Activated T-helper 1 cell treated with anti-CD3 and anti-CD28 coated beads, Interleukin-12 subunit alpha, Interleukin-12 subunit beta, Interleukin-2, Interleukin-4 antibody, amounts not matched to agents 30 ng/mL and 10 ng/mL and 1 ng/mL, durations not matched to agents 14 hours and 24 hours and 36 hours (primary cell): ENCODE measurements at places on chromosomes 7 and 10.

- no peak for DNase-seq
Measured at GRCh38 chr10:44476409-44477045, 91.6 kb upstream of the CXCL12 start.

GRCh38 chr10:25483999-25484398, 309.2 kb downstream of the GPR158 start:
- DNase-seq = no peak

- no peak for DNase-seq
Measured at GRCh38 chr7:105826143-105826542, 50.3 kb downstream of the ATXN7L1 start.

DNA sequence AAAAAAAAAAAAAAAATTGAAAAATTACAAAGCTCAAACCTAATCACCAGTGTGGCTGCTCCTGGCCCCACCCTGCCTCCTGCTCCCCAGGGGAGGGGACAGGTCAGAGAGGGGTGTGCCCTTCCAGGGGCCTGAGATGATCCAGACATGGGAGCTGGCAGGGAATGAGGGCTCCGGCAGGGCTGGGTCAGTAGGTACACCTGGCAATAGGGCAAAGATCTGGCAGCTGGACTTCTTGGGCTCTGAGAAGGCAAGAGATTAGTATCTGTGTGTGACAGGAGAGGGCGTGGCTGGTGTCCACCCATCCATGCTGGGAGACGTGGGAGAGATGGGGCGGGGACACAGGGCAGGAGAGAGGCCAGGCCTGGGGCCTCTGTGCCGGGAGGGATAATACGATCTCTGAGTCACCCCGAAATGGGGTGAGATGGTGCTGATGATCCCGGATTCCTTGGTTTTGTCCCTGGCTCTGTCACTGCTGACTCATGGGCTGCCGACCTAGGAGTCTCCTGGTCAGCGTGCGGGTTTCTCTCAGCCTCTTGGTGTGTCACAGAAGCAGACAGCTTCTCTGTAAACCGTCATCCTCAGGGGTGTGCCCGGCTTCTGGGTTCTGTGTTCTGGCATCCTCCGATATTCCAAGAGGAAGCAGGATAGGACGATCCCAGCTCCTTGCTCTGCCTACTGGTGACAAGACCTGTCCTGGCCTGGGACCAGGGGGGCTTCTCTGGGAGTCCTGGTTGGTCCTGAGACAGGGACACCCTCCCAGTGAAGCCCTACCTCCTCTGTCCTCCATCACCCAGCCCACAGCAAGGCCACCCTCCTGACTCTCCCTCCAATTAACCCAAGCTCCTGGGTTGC, 8.2 kb upstream of the CLDN4 start:
- no peak for DNase-seq

DNA sequence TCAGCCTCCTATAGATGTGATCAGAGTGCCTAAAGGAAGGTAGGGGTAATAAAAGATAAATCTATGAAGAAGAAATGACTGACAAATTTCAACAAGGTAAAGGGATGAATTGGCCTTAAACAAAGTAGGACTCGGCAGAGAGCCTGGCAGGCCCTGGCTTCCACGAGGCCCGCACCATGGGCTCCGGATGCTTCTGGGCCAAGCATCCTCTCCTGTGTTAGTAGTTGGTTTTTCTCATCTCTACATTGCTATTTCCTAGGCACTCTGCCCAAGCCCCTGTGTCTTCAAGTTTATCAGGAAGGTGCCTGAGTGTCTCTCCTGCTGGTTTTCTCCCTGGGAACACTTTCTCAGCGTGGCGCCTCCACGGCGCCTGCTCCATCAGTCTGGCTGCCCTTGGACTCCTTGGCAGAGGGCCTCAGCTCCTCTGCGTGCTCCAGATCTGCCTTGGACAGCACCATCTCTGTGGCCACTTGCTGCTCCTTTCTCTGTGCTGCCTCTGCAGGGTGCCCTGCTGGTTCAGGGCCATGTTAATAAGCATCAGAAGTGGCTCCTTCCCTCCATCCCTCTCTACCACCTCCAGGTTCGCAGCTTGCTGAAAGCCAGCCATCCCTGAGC, 413.3 kb upstream of the DPP6 start:
- DNase-seq = no peak

GRCh38 chr7:27351786-27352185, 109.2 kb downstream of the EVX1 start:
- DNase-seq = no peak

DNA sequence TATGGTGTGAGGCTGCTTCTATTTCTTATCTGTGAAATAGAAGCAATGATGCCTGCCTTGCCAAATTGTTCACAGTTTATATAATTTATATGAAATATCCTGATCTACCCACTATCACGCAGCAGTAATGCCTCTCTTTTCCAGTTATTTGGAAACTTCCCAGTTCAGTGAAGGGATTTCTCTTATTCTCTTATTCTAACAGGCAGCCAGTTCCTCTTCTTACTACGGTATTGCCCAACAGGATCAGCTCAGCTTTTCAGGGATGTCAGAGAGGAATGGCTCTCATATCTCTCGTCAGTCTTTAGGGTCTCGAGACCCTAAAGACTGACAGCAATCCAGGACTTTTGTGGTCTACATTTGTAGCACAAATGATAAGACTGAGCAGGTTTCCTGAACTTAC, 215.6 kb downstream of the CREB5 start:
- DNase-seq = no peak

GRCh38 chr7:108442039-108442568, 14.1 kb downstream of the NRCAM start:
- no peak for DNase-seq

- no peak for DNase-seq
Measured at GRCh38 chr7:50376056-50376820, 71.7 kb downstream of the IKZF1 start.

- DNase-seq = no peak
Measured at GRCh38 chr7:102444961-102445673, 11.7 kb downstream of the ORAI2 start.

DNA sequence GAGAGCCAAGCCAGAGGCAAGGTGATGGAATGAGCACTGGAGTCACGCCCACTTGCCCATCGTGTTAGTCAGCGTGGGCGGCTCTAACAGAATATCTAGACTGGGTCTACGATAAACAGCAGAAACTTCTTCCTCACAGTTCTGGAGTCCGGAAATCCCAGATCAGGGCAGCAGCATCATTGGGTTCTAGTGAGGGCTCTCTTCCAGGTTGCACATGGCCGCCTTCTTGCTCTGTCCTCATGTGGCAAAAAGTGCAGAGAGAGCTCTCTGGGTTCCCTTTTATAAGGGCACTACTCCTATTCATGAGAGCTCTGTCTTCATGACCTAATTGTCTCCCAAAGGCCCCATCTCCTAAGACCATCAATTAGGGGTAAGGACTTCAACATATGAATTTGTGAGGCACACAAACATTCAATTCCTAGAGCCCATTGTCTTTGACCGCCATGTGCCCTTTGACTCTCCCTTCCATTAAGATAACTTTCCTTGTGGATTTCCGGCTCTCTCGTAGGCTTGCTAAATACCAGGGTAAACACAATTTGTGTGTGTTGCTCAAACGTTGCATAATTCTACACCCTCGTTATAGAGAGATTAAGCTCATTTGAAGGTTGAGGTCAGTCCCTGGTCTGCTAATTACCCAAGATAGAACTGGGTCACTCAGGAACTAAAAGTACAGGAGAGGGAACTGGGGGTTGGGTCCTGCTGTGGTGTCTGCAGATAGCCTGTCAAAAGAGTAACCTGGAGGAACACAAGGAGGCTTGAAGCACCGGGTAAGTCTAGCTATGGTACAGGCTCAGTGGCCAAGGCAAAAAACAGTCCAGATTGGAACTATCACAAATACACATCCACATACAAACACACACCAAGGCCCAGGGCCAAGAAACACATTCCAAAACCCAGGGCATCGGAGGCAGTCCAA, 28.7 kb upstream of the USP6NL start:
- no peak for DNase-seq

GRCh38 chr7:142796501-142797390, 26.0 kb downstream of the PRSS2 start:
- no peak for DNase-seq

DNA sequence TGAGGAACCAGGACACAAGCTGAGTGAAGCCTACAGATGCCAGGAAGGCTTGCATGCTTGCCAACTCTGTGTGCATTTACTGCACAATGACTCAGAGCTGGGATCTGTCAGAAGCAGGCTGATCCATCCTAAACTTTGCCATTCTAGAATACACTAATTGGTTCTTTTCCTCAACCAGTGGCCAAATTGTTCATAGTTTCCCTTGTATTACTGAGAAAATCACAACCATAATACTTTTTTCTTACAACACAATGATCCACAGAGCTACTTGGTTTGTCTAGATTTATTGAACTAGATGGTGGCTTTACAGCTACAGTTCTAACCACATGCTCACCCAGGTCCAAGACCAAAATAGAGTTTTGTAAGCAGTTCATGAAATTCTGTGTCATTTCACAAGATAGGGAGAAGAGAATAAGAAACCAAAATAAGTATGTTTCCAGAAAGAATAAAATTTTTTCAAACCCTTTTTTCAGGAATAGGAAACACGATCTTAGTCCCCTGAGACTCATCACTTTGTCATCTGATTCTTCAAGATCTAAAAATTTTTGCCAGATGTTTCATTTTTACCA, 21.0 kb upstream of the LRRC17 start:
- no peak for DNase-seq

DNA sequence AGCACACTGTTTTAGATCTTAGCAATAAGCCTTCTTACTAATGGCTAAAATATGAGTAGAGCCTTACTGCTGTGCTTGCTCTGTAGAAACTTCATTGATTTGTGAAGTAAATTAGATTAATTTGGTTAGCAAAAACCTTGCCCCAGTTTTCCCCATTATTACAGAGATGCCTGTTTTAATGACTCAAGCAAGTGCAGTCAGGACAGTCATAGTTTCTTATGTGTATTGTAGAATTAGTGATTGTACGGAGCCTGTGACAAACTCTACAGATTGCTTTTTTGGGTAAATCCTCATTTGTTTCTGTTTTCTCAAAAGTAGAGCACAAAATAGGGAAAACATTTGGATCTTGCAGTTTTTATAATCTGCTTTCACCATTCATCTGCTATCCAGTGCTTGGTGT, 7.0 kb downstream of the TAX1BP1 start:
- DNase-seq = no peak

- DNase-seq = no peak
Measured at GRCh38 chr7:106927536-106927935, 62.5 kb downstream of the PIK3CG start.
